ENCODE measurements at places on chromosomes 12 and 14. TPM values are rescaled to one million over a fixed set of nuclear protein-coding genes. Genes with fewer than 3 reads are reported as not detected.

DNA sequence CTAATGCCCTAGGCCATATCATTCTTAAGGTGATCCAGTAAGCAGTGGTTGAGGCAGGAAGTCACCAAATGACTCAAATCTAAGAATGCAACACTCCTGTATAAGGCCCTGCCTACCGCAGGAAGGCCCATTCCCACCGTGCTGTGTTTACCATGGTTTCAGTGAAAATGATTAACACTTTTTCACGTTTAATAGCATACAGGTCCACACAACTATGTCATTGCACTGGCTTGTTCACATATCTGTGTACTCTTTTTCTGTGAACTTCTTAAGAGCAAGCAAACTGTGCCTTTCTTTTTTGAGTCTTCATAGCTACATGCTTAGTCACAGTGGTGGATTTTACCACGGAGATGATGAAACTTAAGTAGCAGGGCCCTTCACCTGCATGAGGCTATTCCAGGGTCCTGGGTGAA is 214.9 kb downstream of the CNTN1 start:
- H3K4me1 ChIP-seq, result no peaks in the 10 kb centered on the region
- H3K27ac ChIP-seq, result no peak overlapping the region
- DNase-seq, result no peak
- H3K27me3 ChIP-seq, result no peaks in the 10 kb centered on the region

GRCh38 chr12:18502422-18502968 is 235.3 kb downstream of the PLCZ1 start:
- DNase-seq, result no peak
- H3K36me3 ChIP-seq, result no peaks in the 10 kb centered on the region
- no peaks in the 10 kb centered on the region for H3K4me1 ChIP-seq
- no peaks in the 10 kb centered on the region for H3K27me3 ChIP-seq
- H3K4me3 ChIP-seq, result no peak overlapping the region

GRCh38 chr14:81565441-81566290 is 32.0 kb upstream of the SEL1L start:
- no peaks in the 10 kb centered on the region for H3K4me1 ChIP-seq
- no peak overlapping the region for H3K27ac ChIP-seq
- H3K36me3 ChIP-seq, result no peaks in the 10 kb centered on the region
- peak; percentile 55 for DNase-seq

DNA sequence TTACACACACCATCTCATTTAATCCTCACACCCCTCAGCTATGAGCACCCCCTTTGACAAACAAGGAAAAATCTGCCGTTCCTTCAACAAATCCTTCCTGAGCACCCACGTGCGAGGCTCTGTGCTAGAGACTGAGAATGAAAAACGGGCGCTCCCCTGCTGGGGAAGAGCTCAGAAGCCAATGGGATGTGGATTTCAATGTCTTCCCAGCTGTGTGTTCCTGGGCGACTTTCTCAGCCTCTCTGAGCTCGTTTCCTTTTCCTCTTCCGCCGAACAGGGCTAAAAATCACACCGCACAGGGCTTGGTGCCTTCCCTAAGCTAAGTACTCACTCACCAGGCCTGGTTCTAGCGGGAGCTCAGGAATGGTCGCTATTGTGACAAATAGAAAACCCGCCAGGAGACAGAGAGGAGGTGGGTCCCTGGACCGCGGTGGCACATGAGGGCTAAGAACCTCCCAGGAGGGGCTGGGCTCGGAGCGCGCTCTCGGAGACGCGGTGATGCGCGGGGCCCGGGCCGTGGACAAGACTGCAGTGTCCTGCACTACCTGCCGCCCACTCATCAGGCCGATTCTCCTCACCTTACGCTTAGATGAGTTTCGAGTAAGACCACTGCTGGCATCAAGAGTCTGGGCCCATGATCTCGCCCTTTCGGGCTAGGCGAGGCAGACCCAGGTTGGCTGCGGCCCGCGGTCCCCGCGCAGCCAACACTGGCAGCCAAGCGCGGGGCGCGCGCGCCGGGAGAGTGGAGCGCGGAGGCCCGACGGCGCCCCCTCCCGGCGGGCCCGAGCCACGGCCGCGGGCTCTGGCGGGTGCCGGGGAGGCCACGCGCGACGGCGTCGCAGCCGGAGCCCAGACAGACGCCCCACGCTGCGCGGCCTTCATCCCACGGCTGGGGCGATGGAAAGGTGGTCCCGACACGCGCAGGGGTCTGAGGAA is 17.0 kb downstream of the ZDHHC22 start:
- H3K27ac ChIP-seq, result no peak overlapping the region
- no peaks in the 10 kb centered on the region for H3K27me3 ChIP-seq
- no peak for DNase-seq
- H3K4me1 ChIP-seq, result 0 out of 2 replicates have a peak, but pooled peaks cover 5% of the 10 kb centered on the region
- H3K36me3 ChIP-seq, result no peaks in the 10 kb centered on the region

DNA sequence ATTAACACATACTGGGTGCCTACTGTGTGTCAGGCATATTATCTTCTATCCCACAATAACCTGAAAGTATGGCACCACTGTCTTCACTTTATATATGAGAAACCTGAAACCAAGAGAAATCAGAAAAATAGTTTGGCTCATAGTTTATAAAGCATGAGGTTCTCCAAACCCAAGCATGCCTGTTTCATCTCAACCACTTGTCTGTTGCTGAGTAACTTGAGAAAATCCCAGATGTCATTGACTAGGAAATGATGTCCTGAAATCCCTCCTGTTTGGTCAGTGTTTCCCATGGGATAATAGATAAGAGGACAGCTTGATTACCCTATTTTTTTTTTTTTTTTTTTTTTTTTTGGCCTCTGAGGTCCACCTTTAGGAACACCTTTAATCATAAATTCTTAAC is 2.6 kb upstream of the IFNG-AS1 start:
- no peaks in the 10 kb centered on the region for H3K4me1 ChIP-seq
- H3K27me3 ChIP-seq, result no peaks in the 10 kb centered on the region
- H3K4me3 ChIP-seq, result no peak overlapping the region
- no peak for DNase-seq

DNA sequence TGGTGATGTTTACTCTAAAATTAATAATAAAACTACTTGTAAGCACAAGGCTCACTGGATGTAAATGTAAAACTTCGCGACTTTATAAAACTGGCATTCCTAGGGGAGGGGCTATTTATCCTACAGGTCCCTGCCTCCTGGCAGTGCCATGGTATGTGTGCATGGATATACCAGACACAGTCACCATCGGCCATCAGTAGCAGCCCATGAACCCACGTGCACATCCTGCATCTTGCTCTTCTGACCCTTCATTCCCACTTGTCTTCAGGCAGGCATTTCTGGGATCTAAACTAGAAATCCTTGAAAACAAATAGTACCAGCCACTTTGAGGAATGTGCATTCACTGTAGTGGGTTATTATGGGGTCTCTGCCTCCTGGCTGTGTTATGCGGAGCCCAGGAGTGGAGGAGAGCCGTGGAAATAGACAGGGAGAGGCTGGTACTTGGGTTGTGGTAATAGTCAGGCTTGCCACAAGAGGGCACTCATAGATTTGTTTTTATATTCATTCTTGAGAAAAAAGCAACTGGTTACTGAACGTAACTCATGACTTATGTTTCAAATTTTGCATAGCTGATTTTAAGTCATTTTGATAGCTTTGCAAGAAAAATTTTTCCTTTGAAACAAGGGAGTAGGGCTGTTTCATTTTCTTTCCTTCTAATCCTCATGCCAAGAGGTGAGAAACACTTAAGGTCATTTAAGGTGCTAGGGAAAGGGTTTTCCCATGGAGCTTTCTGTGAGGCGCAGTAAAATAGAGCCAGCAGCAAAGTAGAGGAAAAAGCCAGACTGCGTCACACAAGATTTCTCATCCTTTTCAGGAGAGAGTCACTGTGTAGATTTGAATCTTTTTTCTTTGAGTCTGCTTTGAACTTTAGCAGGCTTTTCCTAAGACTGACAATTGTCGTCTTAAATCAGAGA is 17.4 kb upstream of the GALNT16 start:
- H3K4me3 ChIP-seq, result no peak overlapping the region
- no peak overlapping the region for H3K27ac ChIP-seq
- no peaks in the 10 kb centered on the region for H3K27me3 ChIP-seq
- peak; percentile 61 for DNase-seq
- peaks cover 8% of the 10 kb centered on the region for H3K4me1 ChIP-seq

GRCh38 chr12:131349397-131350127 is 361.3 kb upstream of the SFSWAP start:
- no peak overlapping the region for H3K27ac ChIP-seq
- H3K27me3 ChIP-seq, result no peaks in the 10 kb centered on the region
- no peaks in the 10 kb centered on the region for H3K36me3 ChIP-seq
- DNase-seq, result no peak

DNA sequence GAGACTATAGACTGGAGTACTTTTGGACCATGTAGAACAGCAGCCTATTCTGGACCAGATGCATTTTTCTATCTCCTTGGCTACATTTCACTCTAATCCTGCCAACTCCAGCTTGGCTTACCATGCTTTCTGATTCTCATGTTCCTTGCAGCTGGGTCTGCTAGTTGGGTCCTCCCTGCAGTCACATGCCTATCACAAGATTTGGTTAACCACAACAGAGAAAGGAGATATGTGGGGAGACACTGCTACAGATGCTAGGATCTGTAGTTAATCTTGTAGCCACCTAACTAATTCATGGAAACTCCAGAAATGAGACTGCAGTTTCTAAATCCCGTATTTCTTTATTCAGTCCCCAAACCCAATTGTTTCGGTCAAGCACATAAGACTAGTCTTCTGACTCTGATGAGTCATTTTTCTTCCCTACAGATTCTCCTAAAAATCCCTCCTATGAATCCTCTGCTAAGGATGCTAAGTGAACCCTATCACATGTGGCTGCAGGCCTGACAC is 410.6 kb downstream of the DAD1 start:
- no peak overlapping the region for H3K27ac ChIP-seq
- peaks cover 28% of the 10 kb centered on the region for H3K4me1 ChIP-seq
- no peaks in the 10 kb centered on the region for H3K27me3 ChIP-seq

DNA sequence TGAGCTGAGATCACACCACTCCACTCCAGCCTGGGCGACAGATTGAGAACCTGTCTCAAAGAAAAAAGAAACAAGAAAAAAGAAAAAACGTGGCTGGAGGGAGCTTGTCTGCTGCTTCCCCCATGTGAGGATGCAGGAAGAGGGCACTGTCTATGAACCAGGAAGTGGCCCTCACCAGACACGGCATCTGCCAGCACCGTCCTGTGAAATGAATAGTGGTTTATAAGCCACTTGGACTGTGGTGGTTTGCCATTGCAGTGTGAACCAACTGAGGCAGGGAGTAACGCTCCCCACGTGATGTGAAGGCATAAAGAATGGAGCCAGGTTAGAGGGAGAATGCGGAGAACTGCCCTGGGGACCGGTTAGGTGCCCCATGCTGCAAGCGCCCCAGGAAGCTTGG is 4.5 kb upstream of the BRF1 start:
- H3K4me1 ChIP-seq, result no peaks in the 10 kb centered on the region
- H3K4me3 ChIP-seq, result no peak overlapping the region
- H3K27me3 ChIP-seq, result no peaks in the 10 kb centered on the region
- H3K27ac ChIP-seq, result no peak overlapping the region
- no peaks in the 10 kb centered on the region for H3K36me3 ChIP-seq

DNA sequence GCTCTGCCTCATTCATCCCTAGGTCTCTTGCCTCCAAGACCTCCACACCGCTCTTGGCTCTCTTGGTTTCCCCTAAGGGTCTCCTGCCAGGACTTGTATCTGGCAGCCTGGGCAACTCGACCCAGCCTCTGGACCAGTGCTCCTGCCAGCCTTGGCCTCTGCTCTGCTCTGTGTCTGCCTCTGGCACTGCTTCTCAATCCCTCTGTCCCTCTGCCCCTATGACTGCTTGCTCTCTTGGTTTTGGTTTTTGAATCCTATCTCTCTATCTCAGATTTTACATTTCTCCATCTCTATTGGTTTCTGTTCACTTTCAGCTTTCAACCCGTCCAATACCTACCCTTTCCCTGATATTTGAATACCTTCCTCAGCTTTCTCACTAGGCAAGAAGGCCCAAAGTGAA is 6.3 kb downstream of the ITGA5 start:
- no peak overlapping the region for H3K4me3 ChIP-seq
- no peaks in the 10 kb centered on the region for H3K4me1 ChIP-seq
- no peaks in the 10 kb centered on the region for H3K36me3 ChIP-seq
- no peak overlapping the region for H3K27ac ChIP-seq

- no peaks in the 10 kb centered on the region for H3K4me1 ChIP-seq
- no peaks in the 10 kb centered on the region for H3K27me3 ChIP-seq
- no peak overlapping the region for H3K27ac ChIP-seq
- no peak for DNase-seq
- H3K4me3 ChIP-seq, result no peak overlapping the region
- H3K36me3 ChIP-seq, result no peaks in the 10 kb centered on the region
Observed at GRCh38 chr12:27112871-27113270, 30.5 kb upstream of the C12orf71 start.

- no peak overlapping the region for H3K4me3 ChIP-seq
- H3K36me3 ChIP-seq, result no peaks in the 10 kb centered on the region
- DNase-seq, result no peak
- no peak overlapping the region for H3K27ac ChIP-seq
Observed at GRCh38 chr12:93938931-93939330, 209.4 kb upstream of the PLXNC1 start.

GRCh38 chr12:87310126-87310525 is 719.1 kb downstream of the C12orf50 start:
- no peaks in the 10 kb centered on the region for H3K27me3 ChIP-seq
- H3K4me1 ChIP-seq, result no peaks in the 10 kb centered on the region
- DNase-seq, result no peak
- H3K4me3 ChIP-seq, result no peak overlapping the region
- H3K36me3 ChIP-seq, result no peaks in the 10 kb centered on the region

DNA sequence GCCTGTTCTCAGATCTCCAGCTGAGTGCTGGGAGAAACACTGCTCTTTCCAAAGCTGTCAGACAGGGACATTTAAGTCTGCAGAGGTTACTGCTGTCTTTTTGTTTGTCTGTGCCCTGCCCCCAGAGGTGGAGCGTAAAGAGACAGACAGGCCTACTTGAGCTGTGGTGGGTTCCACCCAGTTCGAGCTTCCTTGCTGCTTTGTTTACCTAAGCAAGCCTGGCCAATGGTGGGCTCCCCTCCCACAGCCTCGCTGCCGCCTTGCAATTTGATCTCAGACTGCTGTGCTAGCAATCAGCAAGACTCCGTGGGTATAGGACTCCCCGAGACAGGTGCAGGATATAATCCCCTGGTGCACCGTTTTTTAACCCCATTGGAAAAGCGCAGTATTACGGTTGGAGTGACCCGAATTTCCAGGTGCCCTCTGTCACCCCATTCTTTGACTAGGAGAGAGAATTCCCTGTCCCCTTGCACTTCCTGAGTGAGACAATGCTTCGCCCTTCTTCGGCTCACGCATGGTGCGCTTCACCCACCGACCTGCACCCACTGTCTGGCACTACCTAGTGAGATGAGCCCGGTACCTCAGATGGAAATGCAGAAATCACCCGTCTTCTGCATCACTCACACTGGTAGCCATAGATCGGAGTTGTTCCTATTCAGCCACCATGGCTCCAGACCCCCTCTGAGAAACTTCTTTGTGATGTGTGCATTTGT is 650.3 kb upstream of the ALG10B start:
- peak; percentile 17 for DNase-seq
- no peak overlapping the region for H3K27ac ChIP-seq
- H3K36me3 ChIP-seq, result no peaks in the 10 kb centered on the region
- no peaks in the 10 kb centered on the region for H3K27me3 ChIP-seq
- H3K4me3 ChIP-seq, result no peak overlapping the region

SERPINA6 gene
- total RNA-seq, result 0.32 TPM

EXOC5 gene
- total RNA-seq, result 69.8 TPM

TXNRD1 gene
- 115 TPM for total RNA-seq

TSHR gene
- not detected for total RNA-seq

RPL10L gene
- not detected for total RNA-seq

SERPINA10 gene
- 7.3 TPM for total RNA-seq
